ENCODE measurements at places on chromosomes 1 and 21.

DNA sequence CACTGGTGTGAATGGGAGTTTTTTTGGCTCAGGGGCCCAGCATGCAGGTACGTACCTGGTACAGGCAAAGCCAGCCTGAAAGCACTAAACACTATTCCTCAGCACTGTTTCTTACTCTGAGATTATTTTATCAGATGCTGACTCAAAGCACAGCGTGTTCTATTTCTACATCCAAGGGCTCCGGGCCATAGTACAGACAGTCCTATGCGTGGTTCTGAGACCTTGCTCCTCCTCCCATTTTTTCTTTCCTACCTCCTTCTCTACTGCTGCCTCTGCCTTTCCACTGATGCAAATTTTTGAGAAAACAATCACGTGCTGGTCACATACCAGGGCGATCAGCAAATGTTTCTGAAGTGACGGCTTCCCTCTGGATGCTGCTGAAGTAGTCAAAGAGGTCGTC, 36.3 kb downstream of the PDPN start:
- DNase-seq: no peak

DNA sequence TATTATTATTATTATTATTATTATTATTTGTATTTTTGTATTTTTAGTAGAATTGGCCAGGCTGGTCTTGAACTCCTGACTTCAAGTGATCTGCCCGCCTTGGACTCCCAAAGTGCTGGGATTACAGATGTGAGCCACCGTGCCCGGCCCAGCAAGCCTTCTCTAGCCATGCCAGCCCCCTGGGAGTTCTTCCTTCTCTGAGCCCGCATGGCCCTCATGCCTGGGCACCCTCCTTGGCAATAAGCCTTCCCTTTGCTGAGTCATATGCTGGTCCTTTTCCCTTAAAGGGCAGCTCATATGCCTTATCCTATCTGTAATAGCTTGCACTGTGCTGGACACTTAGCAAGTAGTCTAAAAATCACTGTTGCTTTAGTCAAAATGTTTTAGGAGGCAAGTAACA, 8.5 kb upstream of the NBL1 start:
- DNase-seq: no peak

DNA sequence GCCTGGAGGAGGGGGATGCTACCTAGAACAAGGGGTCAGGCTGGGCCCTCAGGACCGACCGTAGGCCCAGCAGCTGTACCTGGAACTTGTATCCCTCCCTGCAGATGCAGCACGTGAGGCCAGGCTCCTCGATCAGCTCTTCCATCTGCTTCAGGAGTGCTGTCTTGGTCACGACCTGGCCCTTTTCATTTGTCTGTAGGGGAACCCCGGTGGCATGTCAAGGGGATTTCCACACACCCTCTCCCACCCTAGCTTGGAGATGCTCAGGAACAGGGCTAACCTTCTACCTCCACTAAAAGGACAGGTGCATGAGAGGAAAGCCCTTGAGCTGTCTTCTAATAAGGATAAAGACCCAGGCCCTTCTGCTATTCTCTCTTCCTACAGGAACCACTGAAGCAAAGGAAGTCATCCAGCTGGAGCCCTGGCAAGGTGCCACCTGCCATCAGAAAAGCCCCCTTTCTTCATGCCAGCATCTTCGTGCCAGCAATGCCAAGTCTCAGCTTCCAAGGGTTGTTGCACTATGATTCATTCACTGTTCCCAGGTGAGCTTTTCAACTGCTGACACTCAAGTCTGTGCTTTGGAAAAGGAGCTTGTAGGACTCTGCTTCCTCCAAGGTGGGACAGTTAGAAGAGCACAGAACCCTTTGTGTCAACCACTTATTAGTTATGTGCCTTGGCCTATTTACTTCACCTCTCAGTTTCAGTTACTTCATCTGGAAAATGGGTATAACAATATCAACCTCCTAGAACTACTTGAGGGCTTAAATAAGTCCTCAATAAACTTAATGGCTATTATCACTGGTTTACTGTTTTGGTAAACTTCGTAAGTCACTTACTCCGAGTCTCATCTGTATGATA, 122.1 kb downstream of the UBR4 start:
- DNase-seq: no peak

DNA sequence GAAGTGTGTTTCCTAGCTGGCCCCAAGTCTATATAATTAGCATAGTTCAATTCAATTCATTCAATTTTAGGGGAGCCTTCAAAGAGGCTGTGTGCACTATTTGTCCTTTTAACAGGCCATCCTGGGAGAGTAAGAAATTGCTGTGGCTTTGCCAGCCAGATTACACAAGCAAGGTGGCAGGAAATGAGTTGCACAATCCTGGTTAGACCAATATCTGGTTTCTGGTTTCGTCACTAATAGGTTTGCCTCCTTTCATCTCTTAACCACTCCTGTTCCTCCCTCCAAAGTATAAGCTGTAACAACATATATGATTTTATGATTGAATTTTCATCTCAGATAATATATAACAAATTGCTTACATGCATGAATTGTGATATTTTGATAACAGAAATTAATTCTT, 84.1 kb upstream of the NEGR1 start:
- no peak for DNase-seq

GRCh38 chr1:89821322-89822108, 683 bp downstream of the LRRC8D start:
- DNase-seq: peak; percentile 25

DNA sequence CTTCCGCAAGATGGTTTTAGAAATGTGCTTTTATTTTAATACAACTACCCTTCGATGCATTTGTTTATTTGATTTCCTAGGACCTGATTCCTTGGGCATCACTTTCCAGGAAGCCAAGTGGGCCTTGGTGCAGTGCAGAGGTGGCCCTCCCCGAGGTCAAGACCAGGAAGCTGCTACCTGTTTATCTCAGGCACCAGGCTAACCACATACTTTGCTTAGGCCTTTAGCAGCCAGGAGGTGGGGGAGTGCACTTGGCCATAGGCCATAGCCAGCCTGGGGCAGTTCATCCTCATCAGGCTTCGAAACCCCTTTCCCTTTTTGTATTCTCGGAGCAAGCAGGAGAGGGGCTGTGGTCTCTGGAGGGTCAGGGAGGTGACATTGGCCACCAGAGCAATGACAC, 45.4 kb downstream of the SMYD2 start:
- no peak for DNase-seq

Data from stimulated activated CD8-positive, alpha-beta memory T cell treated with anti-CD3 and anti-CD28 coated beads, Interleukin-12 subunit alpha, Interleukin-12 subunit beta, amount 100 ng/mL, for 1 hour (primary cell).